ENCODE measurements at places on chromosomes 6 and 20.
A peak's percentile ranks its signal among the peaks of the same experiment; 100 is the strongest.

DNA sequence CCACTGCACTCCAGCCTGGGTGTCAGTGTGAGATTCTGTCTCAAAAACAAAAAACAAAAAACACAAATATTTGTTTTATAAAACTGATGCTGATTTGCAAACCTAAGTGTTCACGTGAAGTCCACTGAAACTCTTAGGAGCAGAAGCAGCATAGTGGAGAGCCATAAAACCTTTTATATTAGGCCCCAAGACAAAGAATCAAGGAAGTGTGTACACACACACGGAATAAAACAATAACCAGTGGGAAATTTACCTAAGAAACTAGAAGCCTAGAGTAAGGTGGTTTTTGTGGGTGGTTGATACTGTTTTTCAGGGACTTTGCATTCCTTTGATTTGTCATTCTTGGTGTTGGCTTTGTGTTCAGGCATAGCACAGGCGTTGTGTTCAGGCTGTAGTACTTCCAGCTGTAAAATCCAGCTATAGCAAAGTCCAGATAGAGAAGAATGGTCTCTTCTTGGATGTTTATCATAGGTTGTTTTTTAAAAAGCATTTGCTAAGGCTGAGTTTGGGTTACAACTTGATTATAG is 61.3 kb downstream of the ATRN start:
- no peak for DNase-seq
- H3K27ac ChIP-seq = no peak overlapping the region
- no peaks in the 10 kb centered on the region for H3K27me3 ChIP-seq
- no peaks in the 10 kb centered on the region for H3K36me3 ChIP-seq

DNA sequence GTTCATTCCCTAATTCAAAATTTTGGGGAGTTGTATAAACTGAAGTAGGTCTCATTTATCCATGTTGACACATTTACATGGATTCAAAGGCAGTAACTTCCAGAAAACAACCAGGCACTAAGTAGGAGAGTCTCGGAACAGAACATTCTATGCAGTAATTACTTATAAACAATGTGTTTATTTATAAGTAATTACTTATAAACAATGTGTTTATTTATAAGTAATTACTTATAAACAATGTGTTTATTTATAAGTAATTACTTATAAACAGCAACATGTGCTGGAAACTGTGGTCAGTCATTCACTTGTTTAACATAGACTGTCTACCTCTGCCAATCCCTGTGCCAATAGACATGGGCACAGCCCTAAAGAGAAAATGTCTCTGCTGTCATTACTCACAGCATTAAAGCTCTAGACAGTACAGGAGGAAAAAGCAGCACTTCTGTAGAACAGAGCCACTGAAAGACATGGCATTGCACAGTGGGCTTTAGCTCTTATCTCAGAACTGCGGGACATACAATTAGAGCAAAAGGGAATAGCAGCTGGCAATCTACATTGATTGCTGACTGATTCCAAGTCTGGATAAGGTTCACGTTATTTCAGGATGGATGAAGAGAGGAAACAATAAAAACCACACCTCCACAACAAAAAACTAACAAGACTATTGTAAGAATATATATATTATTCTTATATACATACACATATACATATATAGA is 188.2 kb downstream of the WDR27 start:
- no peak overlapping the region for H3K27ac ChIP-seq
- no peaks in the 10 kb centered on the region for H3K27me3 ChIP-seq
- no peaks in the 10 kb centered on the region for H3K36me3 ChIP-seq

DNA sequence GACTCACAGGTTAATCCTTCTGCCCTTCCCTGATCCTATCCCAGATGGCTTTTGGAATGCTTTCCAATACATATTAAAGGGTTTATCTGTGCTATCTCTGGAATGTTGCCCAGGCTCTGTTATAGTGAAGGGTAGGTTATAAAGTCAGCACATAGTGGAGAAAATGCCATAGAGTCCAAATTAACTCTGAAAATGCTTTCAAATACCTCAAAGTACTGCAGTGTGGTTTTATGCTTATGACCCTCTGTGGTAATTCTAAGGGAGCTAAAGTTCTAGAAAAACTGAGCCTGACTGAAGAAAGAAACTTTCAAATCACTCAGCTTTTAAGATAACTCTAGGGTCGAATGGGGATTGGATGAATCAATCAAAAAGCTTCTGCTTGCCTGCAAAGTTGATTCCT is 159.8 kb downstream of the PLCB1 start:
- DNase-seq = no peak
- no peaks in the 10 kb centered on the region for H3K36me3 ChIP-seq
- no peaks in the 10 kb centered on the region for H3K4me1 ChIP-seq
- no peak overlapping the region for H3K27ac ChIP-seq
- H3K4me3 ChIP-seq = no peak overlapping the region

GRCh38 chr6:56043076-56043475 is 167.7 kb upstream of the BMP5 start:
- no peaks in the 10 kb centered on the region for H3K27me3 ChIP-seq
- no peaks in the 10 kb centered on the region for H3K36me3 ChIP-seq
- H3K4me3 ChIP-seq = no peak overlapping the region

GRCh38 chr20:63536997-63537524 is at the start of gene PTK6:
Gene PTK6 (minus strand): TSS chr20:63537376. CDS start chr20:63537314, 62 bp downstream.
- peak within 1 kb of the TSS; percentile 56 for H3K4me3 ChIP-seq
- no peaks in the 10 kb centered on the region for H3K36me3 ChIP-seq
- DNase-seq = peak; percentile 87
- H3K27ac ChIP-seq = peak within 1 kb of the TSS; percentile 98
- peaks cover 10% of the 10 kb centered on the region for H3K27me3 ChIP-seq

DNA sequence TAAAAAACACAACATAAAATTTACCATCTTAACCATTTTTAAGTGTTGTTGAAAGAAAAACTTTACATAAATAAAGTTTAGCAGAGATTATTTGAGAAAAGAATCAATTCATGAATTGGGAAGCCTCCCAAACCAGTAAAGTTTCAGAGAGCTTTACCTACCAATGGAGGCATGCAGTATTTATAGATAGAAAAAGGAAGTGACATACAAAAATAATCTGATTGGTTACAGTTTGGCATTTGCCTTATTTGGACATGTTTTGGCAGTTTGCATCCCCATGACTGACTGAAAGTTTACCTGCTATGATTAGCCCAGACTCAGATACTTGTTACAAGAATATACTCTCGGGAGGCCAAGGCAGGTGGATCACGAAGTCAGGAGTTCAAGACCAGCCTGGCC is 3.7 kb upstream of the CMTR1 start:
- no peaks in the 10 kb centered on the region for H3K36me3 ChIP-seq
- H3K27ac ChIP-seq = no peak overlapping the region
- H3K4me1 ChIP-seq = peaks cover 10% of the 10 kb centered on the region
- DNase-seq = no peak
- H3K27me3 ChIP-seq = peaks cover 24% of the 10 kb centered on the region

- H3K27ac ChIP-seq = no peak overlapping the region
- no peaks in the 10 kb centered on the region for H3K4me1 ChIP-seq
- no peak for DNase-seq
These were observed 49.4 kb downstream of the TRAM2 start for GRCh38 chr6:52527436-52527835.

GRCh38 chr6:15326067-15326614 is 80.3 kb downstream of the JARID2 start:
- no peak overlapping the region for H3K4me3 ChIP-seq
- peaks cover 6% of the 10 kb centered on the region for H3K4me1 ChIP-seq
- H3K27me3 ChIP-seq = no peaks in the 10 kb centered on the region
- no peak for DNase-seq

DNA sequence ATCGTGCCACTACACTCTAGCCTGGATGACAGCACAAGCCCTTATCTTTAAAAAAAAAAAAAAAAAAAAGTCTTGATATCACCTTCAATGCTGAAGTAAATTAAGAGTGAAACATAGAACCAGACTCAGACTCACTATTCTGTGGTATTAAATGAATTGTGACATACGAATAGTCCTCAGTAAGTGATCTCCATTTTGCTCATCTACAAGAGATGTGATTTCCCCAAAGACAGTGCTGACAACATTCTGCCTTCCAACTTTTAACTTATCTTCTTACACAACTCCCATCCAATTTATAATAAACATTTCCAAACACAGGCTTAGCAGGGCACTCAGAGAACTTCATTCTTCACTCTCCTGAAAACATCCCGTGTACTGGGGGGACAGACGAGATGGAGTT is 8.0 kb downstream of the ZBTB24 start:
- peaks cover 31% of the 10 kb centered on the region for H3K4me1 ChIP-seq
- H3K27ac ChIP-seq = no peak overlapping the region
- no peak overlapping the region for H3K4me3 ChIP-seq
- peaks cover 18% of the 10 kb centered on the region for H3K36me3 ChIP-seq
- H3K27me3 ChIP-seq = no peaks in the 10 kb centered on the region

GRCh38 chr6:80472271-80472670 is 365.8 kb downstream of the BCKDHB start:
- no peaks in the 10 kb centered on the region for H3K27me3 ChIP-seq
- no peaks in the 10 kb centered on the region for H3K36me3 ChIP-seq
- DNase-seq = no peak
- no peak overlapping the region for H3K4me3 ChIP-seq
- H3K4me1 ChIP-seq = no peaks in the 10 kb centered on the region

GRCh38 chr6:157538168-157538567 is 157.2 kb downstream of the ZDHHC14 start:
- H3K4me3 ChIP-seq = no peak overlapping the region
- peak overlapping the region; percentile 17 for H3K27ac ChIP-seq
- H3K4me1 ChIP-seq = peaks cover 7% of the 10 kb centered on the region
- H3K36me3 ChIP-seq = no peaks in the 10 kb centered on the region

GRCh38 chr20:40639676-40640355 is 49.2 kb downstream of the MAFB start:
- no peaks in the 10 kb centered on the region for H3K36me3 ChIP-seq
- no peaks in the 10 kb centered on the region for H3K27me3 ChIP-seq
- H3K4me1 ChIP-seq = no peaks in the 10 kb centered on the region

DNA sequence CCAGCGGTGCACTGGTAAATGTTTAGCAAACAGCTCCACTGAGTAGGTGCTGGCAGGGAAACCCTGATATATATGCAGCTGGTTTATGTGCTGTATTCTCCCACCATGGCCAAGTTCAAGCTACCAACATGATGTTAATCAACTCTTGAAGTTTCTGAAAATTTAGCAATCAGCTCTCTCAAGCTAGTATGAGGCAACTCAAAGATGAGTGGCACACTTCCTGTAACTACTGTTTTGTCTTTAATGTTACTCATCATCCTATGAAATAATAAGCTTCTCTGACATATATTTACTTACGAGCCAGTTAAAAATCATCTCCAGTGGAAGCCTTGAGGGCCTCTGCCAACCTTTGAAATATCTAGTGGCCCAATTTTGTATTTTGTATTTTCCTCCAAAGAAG is 54.7 kb downstream of the TRMT6 start:
- DNase-seq = no peak
- H3K4me1 ChIP-seq = no peaks in the 10 kb centered on the region
- H3K27me3 ChIP-seq = peaks cover 4% of the 10 kb centered on the region
- no peak overlapping the region for H3K27ac ChIP-seq
- no peaks in the 10 kb centered on the region for H3K36me3 ChIP-seq

- no peak for DNase-seq
- H3K27me3 ChIP-seq = no peaks in the 10 kb centered on the region
- no peak overlapping the region for H3K27ac ChIP-seq
- no peak overlapping the region for H3K4me3 ChIP-seq
- H3K4me1 ChIP-seq = no peaks in the 10 kb centered on the region
These were observed 62.3 kb downstream of the PAX1 start for GRCh38 chr20:21767739-21768223.

- H3K36me3 ChIP-seq = peaks cover 7% of the 10 kb centered on the region
- no peak for DNase-seq
- no peak overlapping the region for H3K4me3 ChIP-seq
- H3K4me1 ChIP-seq = peaks cover 11% of the 10 kb centered on the region
- no peaks in the 10 kb centered on the region for H3K27me3 ChIP-seq
These were observed 3.5 kb downstream of the RNF8 start for GRCh38 chr6:37357288-37357687.

DNA sequence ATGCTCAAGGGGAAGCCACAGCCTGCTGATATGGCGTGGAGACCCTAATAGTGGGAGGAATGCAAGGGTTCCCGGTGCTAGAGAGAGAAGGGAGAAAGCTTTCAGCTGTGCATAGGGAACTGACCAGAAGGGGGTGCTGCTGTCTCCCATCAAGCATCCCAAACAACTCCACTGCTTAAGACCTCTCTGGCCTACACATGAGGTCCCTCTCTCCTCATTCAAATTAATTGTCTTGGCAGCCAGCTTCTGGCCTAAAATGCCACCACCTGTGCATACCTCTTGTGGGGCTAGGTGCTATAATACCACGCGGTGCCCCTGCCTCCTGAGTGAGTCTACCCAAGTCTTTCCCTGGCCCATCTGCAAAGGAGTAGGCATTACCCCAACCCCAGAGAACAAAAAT is 14.5 kb downstream of the ADISSP start:
- H3K4me3 ChIP-seq = no peak overlapping the region
- no peak overlapping the region for H3K27ac ChIP-seq
- peaks cover 8% of the 10 kb centered on the region for H3K4me1 ChIP-seq

Data from transverse colon (tissue), 4 donors.